Stimulated activated CD4-positive, alpha-beta T cell treated with anti-CD3 and anti-CD28 coated beads, Interleukin-12 subunit alpha, Interleukin-12 subunit beta, amount 100 ng/mL, for 48 hours (primary cell): ENCODE measurements at places on chromosomes 3 and 15.

DNA sequence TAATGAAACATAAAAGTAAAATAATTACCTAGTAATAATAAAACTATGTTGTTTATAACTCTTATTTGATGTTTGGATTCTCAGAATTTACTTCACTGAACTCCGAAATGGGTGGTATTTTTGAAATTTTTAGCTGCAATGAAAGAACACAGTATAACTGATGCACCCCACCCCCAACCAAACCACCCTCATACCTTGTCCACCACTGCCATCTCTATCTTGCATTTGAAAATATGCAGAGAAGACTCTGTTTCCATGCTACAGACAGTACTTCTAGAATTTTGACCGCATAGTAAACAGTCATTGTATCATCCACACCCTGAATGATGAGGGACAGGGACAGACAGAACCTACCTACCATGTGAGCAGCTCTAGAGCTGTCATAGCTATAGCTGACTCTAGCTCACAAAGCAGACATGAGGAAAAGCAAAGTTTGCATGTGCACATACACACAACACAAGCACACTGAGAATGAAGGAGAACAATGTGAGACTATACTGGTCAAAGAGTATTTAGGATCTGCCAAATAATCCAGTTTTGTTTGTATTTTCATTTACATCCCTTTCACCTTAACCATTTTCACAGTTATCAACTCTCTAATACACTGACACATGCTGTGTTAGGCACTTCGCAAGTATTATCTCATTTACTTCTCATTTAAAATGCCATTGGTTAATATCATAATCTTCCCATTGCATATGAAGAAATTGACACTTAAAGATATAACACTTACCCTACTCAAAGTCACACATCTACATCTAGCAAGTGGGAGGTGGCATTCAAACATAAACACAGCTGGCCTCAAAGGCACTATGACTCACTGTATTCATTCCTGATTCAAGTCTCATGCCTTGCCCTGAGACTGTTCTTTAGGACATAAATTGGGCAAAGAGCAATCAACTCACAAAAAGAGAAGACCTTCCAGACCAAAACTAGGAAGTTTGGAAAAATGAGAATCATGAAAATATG is 1014.7 kb upstream of the CFAP20DC start:
- DNase-seq = no peak

GRCh38 chr3:98608029-98608428 is 14.6 kb upstream of the CPOX start:
- DNase-seq = no peak

DNA sequence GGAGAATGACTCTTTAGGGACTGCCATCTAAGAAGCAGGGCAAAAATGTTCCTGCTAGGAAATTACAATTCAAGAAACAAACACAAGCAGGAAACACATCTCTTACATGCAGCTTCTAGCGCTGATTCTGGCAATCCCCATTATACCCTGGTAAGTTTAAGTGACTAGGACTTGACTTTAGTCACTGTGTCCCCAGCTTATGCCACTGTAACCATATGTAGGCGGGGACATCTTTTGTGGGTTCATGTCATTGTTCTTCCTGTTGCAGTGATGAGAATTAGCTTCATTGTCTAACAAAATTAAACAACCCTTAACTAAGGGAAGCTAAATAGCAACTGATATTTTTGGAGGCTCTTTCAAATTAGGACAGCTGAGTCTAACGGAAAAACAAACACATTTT is 17.9 kb upstream of the FAM81A start:
- DNase-seq = no peak

- DNase-seq = no peak
Measured at GRCh38 chr3:69088063-69088462, 3.3 kb downstream of the ARL6IP5 start.

- DNase-seq = no peak
Measured at GRCh38 chr15:83206526-83207008, 1.1 kb downstream of the HDGFL3 start.

DNA sequence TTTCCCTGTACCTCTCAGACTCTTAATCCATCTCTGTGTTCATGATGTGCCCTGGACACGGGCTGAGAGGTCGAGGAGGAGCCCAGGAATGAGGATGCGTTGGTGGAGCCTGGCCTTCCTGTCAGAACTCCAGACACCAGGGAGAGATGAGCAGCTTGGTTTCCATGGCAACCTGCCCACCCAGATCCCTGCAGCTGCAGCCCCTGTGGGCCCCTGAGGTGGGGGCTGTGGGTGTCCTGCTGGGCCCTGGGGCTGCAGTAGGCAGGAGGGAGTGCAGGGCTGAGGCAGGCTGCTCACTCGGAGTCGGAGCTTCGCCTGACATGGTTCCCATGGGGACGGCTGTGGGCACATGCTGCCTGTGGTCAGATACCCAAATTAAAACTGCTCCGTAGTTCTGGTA is 7.7 kb upstream of the SCN10A start:
- DNase-seq = no peak

GRCh38 chr3:145015253-145015652 is 1043.6 kb downstream of the DIPK2A start:
- no peak for DNase-seq

GRCh38 chr3:151322511-151322910 is 5.9 kb upstream of the GPR87 start:
- no peak for DNase-seq

- no peak for DNase-seq
Measured at GRCh38 chr3:112476346-112476745, 22.9 kb downstream of the BTLA start.

- peak; percentile 48 for DNase-seq
Measured at GRCh38 chr15:55277116-55277564, 12.5 kb downstream of the RAB27A start.

- no peak for DNase-seq
Measured at GRCh38 chr3:191298846-191299245, 30.3 kb upstream of the CCDC50 start.

- no peak for DNase-seq
Measured at GRCh38 chr3:58271901-58272501, 34.0 kb upstream of the RPP14 start.

- DNase-seq = no peak
Measured at GRCh38 chr3:29889215-29889614, 608.3 kb downstream of the RBMS3 start.

GRCh38 chr15:64847448-64847847 is 5.7 kb downstream of the PLEKHO2 start:
- no peak for DNase-seq

DNA sequence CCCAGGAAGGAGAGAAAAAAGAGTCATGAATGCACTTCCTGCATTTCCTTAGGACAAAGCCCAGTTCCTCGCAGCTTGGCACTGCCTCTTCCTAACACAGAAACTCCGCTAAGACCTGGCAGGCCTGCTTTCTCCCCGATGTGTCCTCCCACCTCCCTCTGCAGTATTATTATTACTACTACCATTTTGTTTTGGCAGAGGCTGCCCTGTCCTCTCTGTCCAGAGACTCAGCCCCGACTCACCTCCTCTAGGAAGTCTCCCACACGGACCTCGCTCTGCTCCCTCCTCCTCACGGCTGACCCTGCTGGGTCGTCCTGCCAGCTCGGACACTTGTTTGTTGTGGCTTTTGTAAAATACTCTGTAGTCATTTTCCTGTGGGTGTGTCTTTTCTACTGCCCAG is 107.2 kb upstream of the HACD2 start:
- DNase-seq = no peak
